ENCODE measurements at places on chromosomes 11 and 22.

- no peak for DNase-seq
Observed at GRCh38 chr11:45748801-45749200, 56.1 kb upstream of the SLC35C1 start.

GRCh38 chr11:108985945-108986279 lies 321.0 kb downstream of the DDX10 start:
- no peak for DNase-seq

DNA sequence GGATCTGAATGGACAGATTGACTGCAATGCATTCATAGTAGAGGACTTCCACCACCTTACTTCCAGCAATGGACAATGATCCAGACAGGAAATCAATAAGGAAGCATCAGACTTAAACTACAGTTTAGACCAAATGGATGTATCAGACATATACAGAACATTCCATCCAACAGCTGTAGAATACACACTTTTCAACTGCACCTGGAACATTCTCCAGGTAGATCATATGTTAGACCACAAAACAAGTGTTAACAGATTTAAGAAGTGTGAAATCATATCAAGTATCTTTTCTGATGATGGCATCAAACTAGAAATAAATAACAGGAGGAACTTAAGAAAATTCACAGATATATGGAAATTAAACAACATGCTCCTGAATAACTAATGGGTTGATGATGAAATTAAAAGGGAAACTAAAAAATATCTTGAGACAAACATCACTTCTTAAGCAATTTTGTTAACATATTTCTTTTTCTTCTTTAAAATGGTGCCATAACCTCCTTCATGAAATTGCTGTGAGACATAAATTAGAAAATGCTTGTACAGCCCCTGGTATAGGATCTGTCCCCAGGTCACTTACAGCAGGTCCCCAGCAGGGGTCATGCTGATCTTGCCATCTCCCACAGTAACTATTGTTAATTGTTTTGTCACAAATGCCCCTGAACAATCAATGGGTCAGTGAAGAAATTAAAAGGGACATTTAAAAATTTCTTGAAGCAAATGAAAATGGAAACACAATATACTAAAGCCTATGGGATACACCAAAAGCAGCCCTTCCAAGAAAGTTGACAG lies 100.0 kb upstream of the OR4B1 start:
- no peak for DNase-seq

DNA sequence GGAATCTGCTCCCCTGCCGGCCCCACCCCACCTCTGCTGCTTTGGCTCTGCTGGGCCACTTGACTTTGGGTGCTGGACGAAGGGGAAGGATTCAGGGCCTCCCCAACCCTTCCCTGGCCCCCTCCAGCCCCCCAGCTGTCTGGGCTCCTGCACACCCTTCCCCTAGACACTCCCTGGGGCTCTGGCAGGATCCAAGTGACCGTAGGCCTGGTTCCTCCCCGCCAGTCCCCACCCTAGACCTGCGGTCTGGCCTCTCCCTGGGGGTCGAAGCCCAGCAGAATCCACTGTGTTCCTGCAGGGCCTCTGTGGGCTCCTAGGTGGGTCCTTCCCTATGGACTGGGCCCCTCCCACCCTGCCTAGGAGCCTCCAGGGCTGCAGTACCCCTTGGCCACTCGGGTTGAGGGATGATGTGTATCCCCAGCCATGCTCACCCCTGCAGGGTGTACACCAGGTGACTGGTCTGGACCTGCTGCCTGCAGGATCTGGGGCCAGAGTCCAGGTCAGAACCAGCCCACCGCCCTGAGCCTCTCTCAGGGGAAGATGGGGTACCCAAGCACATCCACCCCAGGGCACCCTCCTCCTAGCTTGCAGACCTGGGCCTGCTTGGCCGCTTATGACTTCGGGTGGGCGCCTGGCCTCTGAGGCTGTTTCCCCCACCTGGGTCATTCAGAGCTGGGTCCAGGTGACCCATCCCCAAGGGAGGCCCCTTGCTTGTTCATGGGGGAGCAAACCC lies 5.6 kb downstream of the PIM3 start:
- no peak for DNase-seq

GRCh38 chr11:65849366-65849765 lies 8.6 kb downstream of the CFL1 start:
- DNase-seq, result no peak

DNA sequence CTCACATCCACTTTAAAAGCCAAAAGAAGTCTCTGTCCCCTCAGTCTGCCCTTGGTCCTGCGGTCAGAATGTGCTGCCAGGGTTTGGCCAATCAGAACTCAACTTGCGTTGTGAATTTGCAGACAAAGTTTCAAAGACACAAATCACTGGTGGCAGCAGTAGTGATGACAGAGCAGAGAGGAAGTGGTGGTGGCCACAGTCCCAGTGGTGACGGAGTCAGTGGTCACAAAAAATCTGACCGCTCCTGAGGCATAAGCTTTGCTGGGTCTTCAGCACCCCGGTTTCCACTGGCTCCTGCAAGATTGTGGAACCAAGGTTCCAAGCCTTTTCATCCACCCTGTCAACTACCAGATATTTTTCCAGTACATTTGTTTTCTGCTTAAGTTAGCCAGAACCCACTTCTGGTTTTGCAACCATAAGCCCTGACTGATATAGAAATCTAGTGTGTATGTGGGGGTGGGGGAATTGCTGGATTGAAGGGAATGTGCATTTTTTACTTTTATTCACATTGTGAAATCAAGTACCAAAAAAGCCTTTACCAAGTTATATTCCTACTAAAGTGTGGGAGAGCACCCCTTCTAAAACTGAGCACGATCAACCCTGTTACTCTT lies 112.3 kb downstream of the TMPRSS5 start:
- DNase-seq, result no peak

GRCh38 chr11:17418444-17419081 lies 30.1 kb upstream of the KCNJ11 start:
- DNase-seq, result no peak

GRCh38 chr11:44797886-44798606 lies 71.3 kb downstream of the TSPAN18 start:
- no peak for DNase-seq

- DNase-seq, result no peak
Observed at GRCh38 chr11:45096636-45097035, 49.8 kb upstream of the PRDM11 start.

DNA sequence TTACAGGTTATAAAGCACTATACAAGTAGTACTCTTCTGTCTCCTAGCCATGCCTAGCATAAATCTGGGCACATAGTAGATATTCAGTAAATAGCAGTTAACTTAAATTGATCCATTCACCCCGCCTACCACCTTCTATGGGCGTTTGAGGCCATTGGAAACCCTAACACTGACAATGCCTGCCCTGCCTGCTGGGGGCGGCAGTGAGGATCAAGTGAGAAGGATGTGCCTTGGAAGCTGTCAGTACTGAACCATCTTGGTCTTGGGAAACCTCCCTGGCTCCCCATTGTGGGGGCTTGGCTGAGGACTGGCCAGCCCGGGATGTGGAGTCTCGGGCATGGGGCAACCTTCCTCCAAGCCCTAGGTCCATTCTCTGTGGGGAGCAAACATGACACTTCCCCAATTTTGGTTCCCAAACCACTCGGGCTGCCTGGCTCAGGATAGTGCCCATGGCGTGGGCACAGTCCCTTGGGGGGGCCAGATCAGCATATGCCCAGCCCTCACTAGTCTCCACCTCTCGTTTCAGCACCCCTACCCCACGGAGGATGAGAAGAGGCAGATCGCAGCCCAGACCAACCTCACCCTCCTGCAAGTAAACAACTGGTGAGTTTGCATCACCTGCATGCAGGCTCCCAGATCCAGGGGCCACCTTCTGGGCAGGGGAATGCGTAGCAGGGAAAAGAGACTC lies 67.4 kb downstream of the FEZ1 start:
- no peak for DNase-seq
